RKO (cell line): ENCODE measurements at places on chromosomes 6 and 20.

DNA sequence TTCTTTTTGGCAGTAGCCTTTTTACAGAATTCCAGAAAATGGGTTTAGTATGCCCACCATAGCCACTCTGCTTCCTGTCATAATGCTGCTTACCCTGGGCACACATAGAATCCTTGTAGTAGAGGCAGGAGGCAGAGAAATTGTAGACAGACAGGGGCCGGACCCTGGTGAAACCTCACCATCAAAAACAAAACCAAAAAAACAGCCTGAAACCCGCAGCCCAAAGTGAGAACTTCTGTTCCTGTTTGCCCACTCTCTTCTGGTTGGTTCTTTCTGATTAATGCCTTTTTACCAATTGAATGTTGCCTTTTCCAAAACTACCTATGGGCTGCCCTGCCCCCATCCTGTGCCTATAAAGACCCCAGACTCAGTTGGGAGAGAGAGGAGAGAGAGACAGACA, 188.2 kb downstream of the CDKAL1 start:
- no peak for DNase-seq

GRCh38 chr6:169099411-169100202, 154.0 kb downstream of the THBS2 start:
- no peak for DNase-seq

DNA sequence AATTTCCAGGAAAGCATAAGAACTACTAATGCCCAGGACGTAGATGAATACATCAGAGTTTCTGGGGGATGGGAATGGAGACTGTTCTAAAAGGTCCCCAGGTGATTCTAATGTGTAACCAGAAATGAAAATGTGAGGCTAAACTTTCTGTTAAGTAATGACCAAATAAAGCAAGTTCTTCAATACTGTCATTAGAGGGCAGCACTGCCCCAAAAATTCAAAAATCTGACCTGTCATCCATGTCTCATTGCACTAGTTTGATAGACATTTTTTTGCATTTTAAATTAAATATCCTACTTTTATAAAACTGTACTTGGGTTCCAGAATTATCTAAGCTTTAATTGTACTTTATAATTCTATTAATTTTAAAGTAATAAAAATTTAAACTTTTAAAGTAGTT, 94.9 kb downstream of the RFX6 start:
- DNase-seq = peak; percentile 76

- DNase-seq = no peak
Measured at GRCh38 chr20:34373445-34373844, 10.4 kb downstream of the ITCH start.

GRCh38 chr20:10832141-10832540, 158.3 kb upstream of the JAG1 start:
- DNase-seq = no peak

DNA sequence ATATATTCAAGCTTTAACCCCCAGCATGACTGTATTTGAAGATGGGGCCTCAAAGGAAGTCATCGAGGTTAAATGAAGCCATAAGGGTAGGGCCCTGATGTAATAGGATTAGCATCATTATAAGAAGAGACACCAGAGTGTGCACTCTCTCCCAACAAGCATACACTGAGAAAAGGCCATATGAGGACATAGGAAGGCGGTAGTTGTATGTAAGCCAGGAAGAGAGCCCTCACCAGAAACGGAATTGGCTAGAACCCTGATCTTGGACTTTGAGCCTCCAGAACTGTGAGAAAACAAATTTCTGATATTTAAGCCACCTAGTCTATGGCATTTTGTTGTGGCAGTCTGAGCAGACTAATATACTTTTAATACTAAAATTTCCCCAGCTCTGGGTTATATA, 150.1 kb upstream of the STXBP5 start:
- DNase-seq = no peak

DNA sequence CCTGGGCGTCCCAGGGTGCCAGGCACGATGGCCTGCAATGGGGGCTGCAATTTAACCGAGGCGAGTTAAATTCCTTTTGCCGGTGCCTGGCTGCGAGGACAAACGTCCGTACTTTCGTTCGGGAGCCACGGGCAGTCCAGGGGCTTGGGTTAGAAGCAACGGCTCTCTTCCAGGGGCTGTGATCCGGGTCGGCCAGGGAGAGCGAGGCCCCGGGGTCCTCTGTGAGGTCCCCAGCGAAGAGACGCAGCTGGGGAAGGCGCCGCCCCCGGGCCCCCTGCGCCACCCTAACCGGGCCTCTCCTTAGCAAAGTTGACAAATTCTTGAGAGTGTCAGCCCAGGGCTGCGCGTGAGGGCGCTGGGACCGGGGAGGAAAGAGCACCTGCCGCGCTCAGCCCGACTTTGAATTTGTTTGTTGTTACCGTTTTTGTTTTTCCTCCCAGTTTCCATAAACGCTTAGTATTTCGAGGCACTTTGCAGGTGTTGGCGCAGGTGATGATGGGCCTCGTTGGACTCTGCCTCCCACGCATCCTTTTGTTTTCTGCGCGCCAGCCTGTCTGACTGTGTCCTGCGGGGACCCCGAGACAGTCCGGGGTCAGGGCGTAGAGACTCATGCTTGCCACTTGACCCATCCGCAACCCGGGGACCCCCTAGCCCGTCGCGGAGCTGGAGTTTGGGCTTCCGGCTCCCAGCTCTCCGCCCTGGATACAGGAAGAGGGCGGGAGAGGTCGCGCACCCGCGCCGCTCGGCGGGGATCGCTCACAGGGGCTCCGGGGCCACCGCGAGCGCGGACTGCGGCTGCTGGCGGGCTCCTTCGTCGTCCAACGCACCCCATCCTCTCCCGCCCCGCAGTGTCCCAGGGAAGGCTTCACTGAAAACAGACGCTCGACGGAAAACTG, 5.8 kb downstream of the OLIG3 start:
- DNase-seq = no peak

- DNase-seq = no peak
Measured at GRCh38 chr20:56579301-56579710, 46.3 kb downstream of the FAM209B start.

GRCh38 chr6:158266131-158266530, 46.1 kb upstream of the TULP4 start:
- DNase-seq = no peak

GRCh38 chr6:33313709-33314514, at the start of gene TAPBP:
Gene TAPBP (minus strand): TSS chr6:33314078. CDS start chr6:33314041, 37 bp downstream.
- peak; percentile 62 for DNase-seq

GRCh38 chr20:21826976-21827375, 121.5 kb downstream of the PAX1 start:
- no peak for DNase-seq

DNA sequence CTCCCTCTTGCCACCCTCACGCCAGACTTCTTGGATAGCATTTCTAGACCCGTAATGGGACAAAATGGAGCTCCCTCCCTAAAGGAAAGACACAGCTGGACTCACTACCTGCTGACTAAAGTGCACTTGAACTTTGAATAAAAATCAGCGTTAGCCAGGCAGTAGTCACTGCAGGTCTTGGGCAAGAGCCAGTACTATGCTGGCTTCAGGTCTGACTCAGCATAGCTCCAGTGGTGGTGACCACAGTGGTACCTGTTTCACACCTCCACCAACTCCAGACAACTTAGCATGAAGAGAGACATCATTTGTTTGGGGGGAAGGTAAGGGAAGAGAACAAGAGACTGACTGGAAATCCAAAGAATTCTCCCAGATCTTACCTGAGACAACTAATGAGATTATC, 906.8 kb downstream of the GRIK2 start:
- DNase-seq = no peak

GRCh38 chr6:110422444-110422822, 7.1 kb upstream of the DDO start:
- no peak for DNase-seq

DNA sequence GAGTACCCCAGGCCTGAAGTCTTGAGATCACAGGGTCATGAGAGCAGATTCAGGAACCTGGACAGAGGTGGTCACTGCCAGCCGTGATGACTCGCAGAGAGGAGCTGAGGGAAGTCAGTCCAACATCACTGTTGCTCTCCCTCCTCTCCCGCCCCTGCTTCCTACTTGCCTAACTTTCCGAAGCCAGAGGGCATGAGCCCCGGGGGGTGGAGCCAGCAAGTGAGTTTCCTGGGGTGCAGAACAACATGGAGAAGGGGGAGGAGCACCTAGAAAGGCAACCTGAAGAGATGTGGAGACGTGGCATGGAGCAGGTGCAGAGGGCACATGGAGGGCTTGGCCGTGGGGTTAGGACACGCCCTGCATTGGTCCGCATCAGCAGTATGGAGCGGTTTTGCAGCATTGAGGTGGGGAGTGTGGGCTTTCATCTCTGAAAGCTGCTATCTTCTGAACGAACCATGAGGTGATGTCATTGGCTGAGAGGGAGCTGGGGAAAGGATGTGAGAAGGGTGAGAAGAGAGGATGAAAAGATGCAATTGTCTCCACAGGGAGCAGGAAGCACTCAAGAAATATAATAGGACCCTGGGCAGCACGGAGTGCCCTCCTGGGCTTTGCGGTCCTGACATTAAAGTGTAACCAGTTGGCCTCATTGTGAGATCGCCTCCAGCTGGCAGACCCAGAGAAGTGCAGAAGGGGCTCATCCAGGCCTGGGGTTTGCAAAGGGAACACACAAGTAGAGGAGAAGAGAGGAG, 25.0 kb downstream of the GDAP1L1 start:
- no peak for DNase-seq

- DNase-seq = peak; percentile 34
Measured at GRCh38 chr6:154791556-154792317, 58.5 kb downstream of the SCAF8 start.

DNA sequence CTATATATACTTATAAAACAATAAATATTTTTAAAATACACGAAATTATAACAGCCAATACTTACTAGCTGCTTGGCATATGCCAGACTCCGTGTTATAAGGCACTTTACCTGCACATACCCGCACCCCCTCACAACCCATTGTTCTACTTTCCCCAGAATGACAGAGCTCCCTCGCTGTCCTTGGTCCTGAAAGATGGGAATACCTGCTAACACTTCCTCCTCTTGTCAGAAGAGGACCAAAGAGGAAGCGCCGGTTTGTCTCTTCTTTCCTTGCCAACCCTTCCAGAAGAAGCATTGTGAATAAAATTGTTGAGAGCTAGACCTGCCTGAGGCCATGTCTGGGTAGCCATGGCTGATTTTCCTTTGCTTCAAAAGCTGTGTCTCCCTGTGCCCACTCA, 149.3 kb downstream of the PTPRT start:
- peak; percentile 56 for DNase-seq

DNA sequence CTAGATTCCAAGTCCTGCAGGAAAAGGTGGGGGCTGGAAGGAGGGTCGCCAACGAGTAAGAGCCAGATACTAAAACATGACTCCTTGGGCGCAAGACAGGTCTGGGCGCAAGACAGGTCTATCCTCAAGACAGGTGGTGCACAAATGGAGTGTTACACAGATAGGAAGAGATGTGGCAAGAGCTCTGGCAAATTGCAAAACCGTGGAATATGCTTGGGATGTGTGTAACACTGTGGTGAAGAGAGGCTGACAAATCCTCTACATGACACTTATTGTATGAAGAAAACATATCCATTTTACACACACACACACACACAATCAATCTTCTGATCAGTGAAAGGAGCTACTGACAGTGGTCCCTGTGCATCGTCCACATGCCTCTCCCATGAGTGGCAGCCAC, 77.6 kb downstream of the TBC1D7 start:
- DNase-seq = no peak

DNA sequence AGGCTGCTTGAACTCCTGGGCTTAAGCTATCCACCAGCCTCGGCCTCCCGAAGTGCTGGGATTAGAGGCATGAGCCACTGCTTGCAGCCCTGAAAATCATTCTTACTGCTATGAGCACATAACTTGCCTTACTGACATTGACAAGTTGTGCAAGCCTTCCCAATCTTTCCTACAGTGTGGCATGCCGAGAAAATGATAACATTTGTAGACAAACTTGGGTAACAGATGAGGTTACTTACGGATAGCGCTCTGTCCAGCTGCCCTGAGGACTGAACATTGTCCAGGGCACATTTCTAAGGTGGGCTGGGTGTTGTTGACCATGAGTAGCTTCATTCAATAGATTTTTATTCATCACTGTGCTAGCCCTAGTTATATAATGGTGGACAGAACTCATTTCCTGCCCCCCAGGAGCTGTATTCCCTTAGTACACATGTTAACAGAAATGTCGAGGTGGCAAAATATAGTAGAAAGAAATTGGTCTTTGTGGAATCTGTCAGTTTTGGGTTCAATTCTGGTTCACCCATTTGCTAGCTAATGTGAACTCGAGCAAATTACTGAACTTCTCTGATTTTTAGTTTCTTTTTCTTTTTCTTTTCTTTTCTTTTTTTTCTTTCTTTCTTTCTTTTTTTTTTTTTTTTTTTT, 118.4 kb upstream of the AKIRIN2 start:
- DNase-seq = no peak

- no peak for DNase-seq
Measured at GRCh38 chr20:58546416-58546711, 31.2 kb upstream of the APCDD1L start.

DNA sequence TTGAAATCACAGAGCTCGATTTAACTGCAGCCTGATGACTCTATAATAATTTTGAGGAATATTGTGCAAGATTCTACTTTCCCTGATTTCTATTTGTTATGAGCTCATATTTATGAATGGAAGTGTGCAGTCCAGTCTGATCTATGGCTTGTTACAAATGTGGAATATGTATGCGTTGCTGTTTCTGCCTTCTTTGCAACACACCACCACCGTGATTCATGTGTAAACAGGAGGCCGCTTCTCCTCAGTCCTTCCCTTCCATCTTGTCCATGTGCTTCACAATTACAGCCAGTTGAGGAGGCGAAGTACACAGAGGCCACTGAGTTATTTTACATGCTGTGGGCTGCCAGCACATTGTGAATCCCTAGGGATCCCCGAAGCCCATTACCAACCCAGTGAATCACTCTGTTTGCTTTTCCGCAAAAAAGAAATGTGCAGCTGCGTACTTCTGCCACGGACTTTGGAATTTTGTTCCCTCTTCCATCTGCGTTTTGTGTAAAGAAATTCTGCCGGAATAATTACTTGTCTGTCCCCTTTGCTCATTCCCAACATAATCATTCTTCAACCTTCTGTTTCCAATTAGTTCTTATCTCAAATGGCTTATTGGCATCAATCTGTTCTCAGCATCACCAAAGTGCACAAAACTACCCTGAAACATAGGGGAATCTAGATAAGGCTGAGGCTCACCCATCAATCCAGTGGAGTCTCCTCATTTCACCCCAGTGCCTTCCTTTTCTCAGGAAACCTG, 551.6 kb upstream of the CITED2 start:
- DNase-seq = no peak

- no peak for DNase-seq
Measured at GRCh38 chr6:107654764-107655163, 164.8 kb downstream of the SOBP start.

GRCh38 chr20:17969278-17969883, 563 bp downstream of the MGME1 start:
- DNase-seq = peak; percentile 70

- no peak for DNase-seq
Measured at GRCh38 chr20:53750827-53751619, 157.4 kb upstream of the ZNF217 start.

- no peak for DNase-seq
Measured at GRCh38 chr6:165308926-165309731, at the start of gene C6orf118. Gene C6orf118 (minus strand): TSS chr6:165309605. CDS start chr6:165309586, 19 bp downstream.
